Activated T-cell treated with anti-CD3 and anti-CD28 coated beads for 48 hours (primary cell): ENCODE measurements at places on chromosomes 4 and X.

- no peak for DNase-seq
Measured at GRCh38 chr4:122625156-122625555, 4.3 kb upstream of the IL21 start.

GRCh38 chrX:150159537-150159936 lies 203.6 kb upstream of the MAMLD1 start:
- DNase-seq, result no peak

DNA sequence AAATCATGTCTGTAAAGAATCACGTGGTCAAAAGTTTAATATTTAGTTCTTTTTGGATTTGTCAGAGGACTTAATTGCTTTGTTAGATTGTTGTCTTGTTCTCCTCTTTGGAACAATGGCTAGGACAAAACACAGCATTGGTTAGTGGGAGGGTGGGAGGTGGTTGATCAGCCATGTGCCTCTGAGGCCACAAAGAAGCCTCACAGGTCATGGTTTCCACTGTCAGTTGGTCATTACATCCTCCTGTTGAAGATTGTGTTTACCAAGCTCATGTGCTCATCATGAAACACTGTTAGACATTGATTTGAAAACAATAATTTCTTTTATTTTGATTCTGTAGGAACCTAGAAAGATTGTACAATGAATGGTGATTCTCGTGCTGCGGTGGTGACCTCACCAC lies 31.9 kb downstream of the ADD1 start:
- no peak for DNase-seq

GRCh38 chr4:140944572-140944971 lies 188.4 kb upstream of the TBC1D9 start:
- DNase-seq, result no peak

DNA sequence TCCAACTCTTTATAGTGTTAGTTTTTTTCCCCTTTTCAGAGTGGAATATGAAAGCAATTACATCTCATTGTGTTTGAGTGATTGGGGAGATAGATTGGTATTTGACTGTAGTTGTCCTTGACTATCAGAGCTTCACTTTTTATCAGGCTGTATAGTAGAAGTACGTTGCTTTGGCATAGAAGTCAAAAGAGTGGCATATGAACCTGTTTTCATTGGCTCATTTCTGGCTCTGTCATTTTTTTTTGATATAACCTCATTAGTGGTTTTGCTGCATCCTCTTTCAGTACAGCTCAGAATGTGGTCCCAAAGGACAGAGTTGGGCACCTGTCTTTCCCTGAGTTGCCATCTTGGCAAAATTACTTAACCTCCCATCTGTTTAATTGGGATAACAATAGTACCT lies 1.4 kb downstream of the TMA16 start:
- no peak for DNase-seq

GRCh38 chr4:3786196-3786869 lies 20.1 kb downstream of the ADRA2C start:
- DNase-seq, result no peak

DNA sequence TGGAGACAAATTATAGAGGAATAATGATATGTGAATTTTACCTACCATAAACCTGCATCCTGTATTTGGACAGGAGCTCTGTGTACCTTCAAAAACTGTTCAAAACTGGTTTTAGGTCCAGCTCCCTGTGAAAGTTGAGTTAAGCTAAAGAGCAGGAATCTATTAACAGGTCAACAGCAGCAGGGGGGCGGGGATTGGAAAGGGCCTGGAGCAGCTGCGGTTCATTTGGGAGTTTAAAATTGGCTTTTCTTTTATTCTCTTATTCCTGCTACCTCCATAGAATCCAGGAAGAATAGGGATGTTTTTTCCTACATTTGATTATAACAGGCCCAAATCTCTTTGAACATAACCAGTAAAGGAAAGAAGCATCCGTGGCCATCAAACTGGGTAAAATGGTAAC lies 23.8 kb downstream of the SHROOM3 start:
- DNase-seq, result no peak

- DNase-seq, result no peak
Measured at GRCh38 chr4:113566015-113566795, 195.3 kb downstream of the CAMK2D start.

- no peak for DNase-seq
Measured at GRCh38 chr4:16897991-16898827, at the start of gene LDB2. TSS of gene LDB2 (minus strand) at chr4:16898645.

GRCh38 chr4:72525938-72526337 lies 43.1 kb downstream of the ADAMTS3 start:
- DNase-seq, result no peak

- no peak for DNase-seq
Measured at GRCh38 chr4:55675196-55675793, 39.2 kb upstream of the NMU start.

DNA sequence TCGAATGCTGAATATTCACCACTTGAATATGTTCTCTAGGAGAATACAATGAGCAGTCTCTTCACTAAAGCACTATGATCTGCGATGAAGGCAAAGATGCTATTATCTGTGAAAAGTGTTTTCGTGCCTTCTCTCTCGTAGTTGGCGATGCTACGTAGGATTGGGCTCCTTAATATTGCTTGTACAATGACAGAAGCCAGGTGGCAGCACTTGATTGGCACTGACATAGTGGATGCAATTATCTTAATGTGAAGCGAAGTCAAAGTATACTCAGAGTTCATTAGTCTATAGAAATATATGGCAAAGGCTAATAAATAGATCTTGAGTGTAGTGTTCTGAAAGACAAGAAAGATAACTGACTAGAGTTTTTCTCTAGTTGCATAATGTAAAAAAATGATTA lies 1135.7 kb upstream of the AGA start:
- no peak for DNase-seq

DNA sequence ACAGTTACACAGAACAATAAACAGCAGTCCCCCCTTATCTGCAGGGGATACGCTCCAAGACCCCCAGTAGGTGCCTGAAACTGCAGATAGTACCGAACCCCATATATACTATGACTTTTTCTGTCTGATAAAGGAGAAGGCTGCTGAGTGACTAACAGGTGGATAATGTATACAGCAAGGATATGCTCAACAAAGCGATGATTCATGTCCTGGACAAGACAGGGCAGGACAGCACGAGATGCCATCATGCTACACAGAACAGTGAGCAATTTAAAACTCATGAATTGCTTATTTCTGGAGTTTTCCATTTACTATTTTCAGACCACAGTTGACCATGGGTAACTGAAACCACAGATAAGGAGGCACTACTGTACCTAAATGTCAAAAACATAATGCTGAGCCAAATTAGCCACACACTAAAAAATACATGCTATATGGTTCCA lies 76.1 kb downstream of the MANBA start:
- no peak for DNase-seq

DNA sequence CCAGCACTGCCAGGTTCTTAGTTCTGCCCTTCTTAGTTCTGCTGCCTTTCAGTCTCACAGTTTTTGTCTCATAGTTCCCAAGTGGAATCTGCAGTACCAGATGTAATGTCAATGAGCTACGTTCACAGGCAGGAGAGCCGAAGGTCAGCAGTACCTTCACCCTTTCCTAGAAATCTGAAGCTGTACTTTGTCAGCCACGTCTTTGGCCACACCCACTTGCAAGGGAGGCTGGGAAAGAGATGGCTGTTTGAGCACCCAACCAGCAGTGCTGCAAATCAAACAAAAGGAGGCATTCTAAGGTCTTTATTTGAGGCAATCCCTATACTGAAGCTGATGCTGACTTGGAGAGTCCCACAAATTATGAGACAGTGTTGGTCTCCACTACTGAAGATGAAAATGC lies 199.1 kb upstream of the NPY2R start:
- DNase-seq, result no peak

- no peak for DNase-seq
Measured at GRCh38 chr4:80393970-80394250, 58.4 kb downstream of the CFAP299 start.

DNA sequence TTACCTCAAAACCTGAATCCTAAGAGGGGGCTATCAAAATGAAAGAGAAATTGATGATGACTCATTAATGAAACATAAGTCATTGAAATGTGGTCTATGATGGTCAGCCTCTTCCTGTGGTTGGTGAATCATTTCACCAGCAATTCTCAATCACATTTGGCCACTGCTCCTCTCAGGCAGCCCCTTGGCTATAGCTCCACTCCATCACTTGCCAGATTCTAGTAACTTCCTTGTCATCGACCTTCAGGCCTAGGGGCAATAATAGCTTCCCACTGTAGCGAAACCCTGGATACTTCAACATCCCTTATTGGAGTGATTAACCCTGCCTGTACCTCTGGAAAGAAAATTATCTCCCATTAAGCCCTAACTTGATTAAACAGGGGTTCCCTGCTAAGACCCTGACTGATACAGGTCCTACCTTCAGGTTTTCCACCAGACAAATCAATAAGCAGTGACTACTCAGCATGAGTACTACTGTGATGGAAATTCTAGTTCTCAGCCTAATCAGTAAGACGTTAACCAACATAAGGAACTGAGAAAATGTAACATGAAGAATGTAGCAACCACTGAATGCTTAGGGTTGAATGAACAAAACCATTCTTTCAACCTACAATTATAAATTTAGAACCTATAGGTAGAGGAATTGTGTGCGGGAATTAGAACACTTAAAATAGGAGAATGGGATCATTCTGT lies 30.4 kb downstream of the ADH7 start:
- DNase-seq, result no peak

DNA sequence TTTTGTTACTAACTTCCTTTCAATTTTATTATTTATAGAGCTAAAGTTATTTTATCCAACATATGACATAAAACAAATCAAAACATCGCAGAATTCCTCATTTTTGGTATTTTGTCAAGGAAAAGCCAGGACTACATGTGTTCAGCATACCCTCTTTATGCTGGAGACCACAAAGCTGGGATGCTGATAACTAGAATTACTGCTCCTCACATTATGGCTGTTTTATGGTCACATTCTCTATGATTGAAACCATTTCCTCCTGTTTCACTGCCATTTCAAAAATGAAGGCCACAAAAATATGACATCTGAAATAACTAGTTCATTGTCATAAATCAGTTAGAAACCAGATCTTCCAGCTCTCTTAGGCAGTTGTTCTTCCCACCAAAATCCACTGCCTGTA lies 41.7 kb downstream of the KLHL34 start:
- no peak for DNase-seq

DNA sequence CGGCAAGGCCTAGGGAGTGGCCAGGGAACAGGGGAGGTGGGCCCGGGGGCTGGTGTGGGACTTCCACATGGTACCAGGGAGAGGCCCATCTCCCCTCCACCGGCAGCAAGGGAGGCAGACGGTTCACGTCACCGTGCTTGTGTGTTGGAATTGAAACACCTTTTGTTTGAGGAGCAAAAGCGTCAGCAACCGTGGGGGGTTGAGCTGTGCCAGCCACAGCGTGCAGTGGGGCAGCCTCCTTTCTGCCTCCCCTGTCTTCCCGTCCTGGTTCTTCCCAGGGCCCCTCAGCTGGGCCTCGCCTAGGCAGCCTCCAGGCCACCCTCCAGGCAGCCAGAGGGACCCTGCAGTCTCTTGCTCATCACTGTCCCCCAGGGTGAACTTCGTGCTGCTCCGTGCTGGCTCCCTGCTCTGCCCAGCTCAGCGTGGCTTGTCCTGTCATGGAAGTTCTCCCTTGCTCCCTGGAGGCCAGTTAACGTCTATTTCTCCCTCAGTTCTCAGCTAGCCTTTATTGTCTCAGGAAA lies 32.1 kb upstream of the HGFAC start:
- DNase-seq, result no peak

DNA sequence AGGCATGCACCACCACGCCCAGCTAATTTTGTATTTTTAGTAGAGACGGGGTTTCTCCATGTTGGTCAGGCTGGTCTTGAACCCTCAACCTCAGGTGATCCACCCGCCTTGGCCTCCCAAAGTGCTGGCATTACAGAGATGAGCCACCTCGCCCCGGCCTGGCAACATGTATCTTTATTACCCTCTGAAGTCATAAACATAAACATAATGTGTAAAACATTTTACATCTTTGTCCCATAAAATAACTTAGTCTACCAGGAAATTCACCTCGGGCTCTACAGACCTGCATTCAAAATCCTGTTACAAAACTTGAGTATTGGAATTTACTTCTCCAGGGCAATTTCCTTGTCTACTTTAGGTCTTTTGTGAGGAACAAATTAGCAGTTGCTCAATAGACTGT lies 68.1 kb upstream of the DUSP21 start:
- no peak for DNase-seq

GRCh38 chr4:110516106-110516922 lies 40.4 kb downstream of the ENPEP start:
- peak; percentile 46 for DNase-seq

DNA sequence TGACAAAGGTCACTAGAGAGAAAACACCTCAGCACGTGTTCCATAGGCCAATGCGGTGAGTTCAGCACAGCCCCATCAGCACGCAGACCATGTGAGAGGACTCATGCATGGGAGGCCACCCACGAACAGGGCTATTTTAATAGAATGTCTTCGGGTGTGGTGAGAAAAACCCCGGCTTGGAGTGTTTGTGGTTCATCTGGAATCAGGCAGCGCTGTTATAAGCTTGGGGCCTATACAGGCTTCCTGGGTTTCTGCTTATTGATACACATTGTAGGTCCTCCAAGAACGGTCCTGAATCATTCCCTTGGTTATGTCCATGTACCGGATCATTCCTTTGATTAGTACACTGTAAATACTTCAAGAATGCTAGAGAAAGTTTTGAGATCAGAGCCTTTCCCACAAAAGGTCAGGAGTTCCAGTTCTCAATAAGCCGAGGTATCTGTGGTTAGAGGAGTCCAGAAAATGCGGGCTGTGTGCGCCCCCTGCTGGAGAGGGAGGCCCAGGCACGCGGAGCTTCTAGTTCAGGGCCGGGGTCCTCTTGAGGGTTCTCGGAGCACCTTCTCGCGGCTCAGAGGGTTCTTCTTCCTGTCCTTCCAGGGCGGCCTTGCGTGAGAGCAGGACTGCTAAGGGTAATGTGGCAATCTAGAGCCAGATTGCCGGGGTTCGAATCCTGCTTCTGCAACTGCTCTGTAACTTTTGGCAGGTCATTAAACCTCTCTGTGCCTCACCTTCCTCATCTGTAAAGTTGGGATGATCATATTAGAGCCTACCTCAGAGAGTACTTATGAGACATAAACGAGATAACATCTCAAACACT lies 51.8 kb downstream of the TLR10 start:
- peak; percentile 80 for DNase-seq

DNA sequence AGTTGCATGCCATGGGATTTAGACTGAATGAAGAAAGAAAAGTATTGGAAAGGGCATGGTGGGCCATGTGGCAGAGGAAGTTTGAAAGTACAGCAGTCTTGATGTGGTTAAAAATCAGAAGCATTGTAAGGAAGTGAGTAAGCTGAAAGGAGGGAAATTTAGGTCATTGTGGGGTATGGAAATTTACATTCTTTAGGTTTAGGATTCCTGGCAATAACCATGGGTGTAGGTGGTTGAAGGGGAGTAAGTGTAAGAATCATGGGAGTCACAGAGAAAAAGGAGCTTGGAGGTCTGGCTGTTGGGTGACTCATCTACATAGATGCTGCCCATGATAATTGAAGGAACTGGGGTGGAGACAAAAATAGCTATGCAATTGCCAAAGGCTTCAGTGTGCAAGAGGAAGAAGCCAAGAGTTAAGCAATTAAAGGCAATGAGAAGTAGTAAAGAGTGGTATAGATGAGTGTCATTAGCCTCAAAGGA lies 243.8 kb upstream of the LDB2 start:
- DNase-seq, result no peak

- peak; percentile 52 for DNase-seq
Measured at GRCh38 chr4:139015948-139016471, 429 bp downstream of the NOCT start.
